Inflammatory macrophage treated with lipopolysaccharide for 4 hours (primary cell): ENCODE measurements at places on chromosomes 1 and 21.

DNA sequence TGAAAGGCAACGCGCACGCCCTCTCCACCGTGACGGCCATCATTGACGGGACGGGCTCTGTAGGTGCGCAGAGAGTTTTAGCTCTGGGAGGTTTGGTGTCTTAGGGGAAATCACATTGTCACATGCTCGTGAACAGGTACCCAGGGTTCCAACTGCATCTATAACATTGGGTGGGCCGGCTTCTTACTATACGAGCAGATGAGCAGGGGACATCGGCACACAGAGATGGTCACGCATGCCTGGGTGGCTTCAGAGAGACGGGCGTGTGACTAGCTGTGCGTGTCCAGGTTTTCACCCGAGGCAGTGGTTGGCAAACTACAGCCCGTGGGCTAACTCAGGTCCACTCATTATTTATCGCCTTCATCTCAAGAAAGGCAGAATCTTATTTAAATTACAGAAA lies 54.7 kb downstream of the SLC37A1 start:
- no peak for DNase-seq

DNA sequence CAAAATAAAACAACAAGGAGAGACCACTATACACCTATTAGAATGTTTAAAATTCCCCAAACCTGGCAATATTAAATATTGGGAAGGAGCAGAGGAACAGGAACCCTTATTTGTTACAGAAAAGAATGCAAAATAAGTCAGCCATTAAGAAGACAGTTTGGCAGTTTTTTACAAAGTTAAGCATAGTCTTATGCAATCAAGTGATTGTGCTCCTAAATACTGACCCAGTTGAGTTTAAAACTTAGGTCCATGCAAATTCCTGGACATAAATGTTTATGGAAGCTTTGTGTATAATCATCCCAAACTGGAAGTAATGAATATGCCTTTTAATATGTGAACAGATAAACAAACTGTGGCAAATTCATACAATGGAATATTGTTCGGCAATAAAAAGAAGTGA lies 72.9 kb upstream of the RGS4 start:
- DNase-seq: no peak

- DNase-seq: no peak
Observed at GRCh38 chr1:154755858-154756730, 114.0 kb downstream of the KCNN3 start.

DNA sequence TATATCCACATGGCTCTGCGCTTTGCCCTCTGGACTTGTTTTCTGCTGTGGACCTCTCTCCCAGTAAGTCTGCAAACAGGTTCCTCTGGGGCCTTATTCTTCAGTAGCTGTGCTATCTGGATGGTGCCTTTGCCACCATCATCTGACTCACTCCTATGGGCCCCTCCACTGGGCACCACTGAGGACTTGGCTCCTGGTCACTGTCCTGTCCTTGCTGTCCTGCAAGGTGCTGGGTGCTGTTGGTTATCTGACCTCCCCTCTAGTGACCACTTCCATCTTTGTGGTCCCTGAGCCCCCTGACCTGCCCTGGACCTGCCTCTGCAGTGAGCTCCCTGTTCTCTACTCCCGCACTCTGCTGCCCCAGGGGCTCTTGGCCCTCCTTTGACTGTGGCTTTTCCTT lies 6.7 kb downstream of the CNIH3 start:
- DNase-seq: no peak

GRCh38 chr1:202192770-202193613 lies 607 bp upstream of the LGR6 start:
- DNase-seq: peak; percentile 47
